ENCODE measurements at places on chromosomes 1 and 21.

DNA sequence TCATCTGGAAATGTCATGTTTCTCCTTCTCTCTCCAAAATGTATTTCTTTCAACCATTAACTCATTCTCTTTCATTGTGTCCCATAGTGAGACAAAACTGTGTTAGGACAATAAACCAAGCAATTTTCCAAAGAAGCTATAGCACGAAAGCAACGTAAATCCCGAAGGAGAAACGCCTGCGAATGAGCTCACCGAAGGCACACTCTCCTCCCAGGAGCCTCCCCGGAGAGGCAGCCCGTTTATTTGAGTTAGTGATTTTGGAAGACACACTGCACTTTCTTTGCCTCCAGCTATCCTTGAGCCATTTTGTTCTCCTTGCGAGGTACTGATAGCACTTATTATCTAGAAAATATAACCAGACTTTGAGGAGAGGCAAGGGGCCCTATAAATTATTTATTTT, 41.2 kb downstream of the RSPH1 start:
- no peak for DNase-seq

DNA sequence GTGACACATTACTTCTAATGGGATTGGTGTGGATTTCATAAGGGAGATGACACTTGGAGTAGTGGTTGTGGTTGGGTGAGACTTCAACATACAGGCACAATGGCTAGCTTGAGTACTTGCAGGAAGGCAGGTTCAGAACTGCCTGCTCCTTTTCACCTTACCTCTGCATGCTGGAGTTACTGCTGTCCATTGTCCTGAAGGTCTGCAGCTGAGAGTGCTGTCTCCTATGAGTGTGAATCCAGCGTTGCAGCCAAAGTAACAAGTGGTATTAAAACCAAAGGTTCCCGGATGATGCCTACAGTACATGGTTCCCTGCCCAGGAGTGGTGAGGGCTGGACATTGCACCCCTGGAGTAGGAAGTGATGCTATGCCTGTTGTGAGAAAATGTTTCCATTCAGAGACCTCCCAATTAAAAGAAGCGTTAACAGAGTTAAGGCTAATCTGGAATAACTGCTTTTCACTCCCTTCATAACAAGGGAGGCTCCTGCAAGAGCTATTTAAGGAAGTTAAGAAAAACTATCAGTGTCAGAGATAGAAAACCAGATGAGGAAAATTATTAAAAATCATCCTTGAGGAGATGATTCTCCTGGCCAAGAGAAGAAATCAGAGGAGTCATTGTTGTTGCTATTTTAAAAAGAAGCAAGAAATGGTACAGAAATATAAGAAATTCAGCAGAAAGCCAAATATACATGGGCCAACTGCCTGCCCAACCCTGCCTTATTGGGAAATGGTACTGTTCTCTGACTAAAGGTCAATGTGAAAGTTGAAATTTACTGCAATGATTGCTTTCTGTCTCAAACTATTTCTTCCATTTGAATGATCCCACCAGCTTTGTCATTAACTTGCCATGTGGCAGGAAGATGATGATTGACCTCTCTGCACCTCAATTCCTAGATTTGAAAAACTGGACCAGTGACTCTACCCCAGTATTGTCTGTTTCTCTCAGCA, 9.8 kb upstream of the F5 start:
- DNase-seq: peak; percentile 6

DNA sequence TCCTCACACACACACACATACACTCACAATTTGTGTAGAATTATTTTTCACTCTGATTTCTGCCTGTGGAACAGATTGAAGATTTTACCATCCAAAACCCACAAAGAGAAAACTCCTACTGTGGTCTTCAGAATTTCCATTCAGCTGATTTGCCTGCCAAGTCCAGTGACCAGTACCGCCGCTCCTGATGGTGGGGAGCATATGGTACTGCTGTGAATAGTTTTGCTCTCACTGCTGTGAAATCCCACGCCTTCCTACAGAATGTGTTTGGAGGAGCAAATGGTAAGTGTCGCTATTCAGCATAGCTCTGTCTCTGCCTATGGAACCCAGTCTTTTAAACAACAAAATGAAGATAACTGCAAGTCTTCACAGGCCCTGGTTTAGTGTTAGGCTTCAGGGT, 629.5 kb downstream of the LMO4 start:
- no peak for DNase-seq

DNA sequence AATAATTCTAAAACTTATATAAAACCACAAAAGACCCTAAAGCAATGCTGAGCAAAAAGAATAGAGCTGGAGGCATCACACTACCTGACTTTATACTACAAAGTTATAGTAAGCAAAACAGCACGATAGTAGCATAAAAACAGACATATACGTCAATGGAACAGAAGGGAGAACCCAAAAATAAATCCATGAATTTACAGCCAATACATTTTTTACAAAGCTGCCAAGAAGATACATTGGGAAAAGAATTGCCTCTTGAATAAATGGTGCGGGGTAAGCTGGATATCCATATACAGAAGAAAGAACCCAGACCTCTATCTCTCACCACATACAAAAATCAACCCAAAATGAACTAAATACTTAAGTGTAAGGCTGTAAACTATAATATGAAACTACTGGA, 51.3 kb upstream of the KRTAP11-1 start:
- DNase-seq: no peak

- DNase-seq: no peak
Observed at GRCh38 chr1:175678471-175678870, 64.9 kb downstream of the TNR start.

GRCh38 chr1:230794431-230794830, 47.2 kb downstream of the CAPN9 start:
- DNase-seq: no peak

DNA sequence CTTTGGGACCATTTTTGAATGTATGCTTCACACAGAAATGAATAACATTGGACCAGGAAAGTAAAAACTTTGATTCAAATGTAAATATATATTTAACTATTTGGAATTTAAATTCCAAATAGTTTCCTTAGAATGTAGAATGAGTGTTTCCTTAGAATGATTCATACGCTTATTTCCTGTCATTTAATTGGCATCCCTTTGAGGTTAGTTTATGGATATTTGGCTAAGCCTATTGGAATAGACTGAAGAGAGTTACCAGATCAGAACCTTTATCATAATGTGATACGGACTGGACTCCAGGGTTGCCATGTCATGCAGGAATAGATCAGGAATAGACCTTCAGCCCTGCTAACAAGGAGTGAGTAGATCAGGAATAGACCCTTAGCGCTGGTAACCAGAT, 133.1 kb downstream of the TNNI3K start:
- no peak for DNase-seq

GRCh38 chr21:31938330-31939301, 65.8 kb downstream of the HUNK start:
- no peak for DNase-seq

DNA sequence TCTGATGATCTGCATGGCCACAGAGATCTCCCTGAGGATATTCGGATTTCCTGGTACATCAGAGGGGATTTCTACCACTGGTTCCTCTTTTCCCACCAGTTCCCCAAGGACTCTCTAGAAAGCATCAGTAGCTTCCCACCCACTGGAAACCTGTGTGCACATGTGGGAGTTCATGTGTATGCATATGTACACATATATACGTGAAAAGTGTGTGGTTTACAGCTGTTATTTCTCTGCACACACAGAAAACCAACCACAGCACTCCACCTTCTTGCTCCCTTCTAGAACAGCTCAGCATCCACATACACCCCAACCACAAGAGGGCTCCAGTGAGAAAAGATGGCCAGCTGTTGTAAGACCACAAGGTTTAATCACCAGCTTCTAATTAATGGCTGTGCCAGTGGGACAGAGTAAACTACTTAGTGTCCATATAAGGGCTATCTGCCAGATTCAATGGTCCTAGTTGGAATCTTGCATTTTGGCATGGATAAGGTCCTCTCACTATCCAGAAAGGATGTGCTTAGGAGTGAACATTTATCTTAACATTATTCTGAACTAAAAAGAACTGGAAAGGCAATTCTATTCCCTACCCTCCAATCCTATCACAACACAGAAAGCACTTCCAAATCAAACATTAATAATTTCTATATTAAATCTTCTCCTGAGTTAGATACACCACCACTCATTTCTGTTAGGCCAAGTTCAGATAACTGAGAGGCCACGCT, 24.1 kb downstream of the GPR3 start:
- peak; percentile 56 for DNase-seq

DNA sequence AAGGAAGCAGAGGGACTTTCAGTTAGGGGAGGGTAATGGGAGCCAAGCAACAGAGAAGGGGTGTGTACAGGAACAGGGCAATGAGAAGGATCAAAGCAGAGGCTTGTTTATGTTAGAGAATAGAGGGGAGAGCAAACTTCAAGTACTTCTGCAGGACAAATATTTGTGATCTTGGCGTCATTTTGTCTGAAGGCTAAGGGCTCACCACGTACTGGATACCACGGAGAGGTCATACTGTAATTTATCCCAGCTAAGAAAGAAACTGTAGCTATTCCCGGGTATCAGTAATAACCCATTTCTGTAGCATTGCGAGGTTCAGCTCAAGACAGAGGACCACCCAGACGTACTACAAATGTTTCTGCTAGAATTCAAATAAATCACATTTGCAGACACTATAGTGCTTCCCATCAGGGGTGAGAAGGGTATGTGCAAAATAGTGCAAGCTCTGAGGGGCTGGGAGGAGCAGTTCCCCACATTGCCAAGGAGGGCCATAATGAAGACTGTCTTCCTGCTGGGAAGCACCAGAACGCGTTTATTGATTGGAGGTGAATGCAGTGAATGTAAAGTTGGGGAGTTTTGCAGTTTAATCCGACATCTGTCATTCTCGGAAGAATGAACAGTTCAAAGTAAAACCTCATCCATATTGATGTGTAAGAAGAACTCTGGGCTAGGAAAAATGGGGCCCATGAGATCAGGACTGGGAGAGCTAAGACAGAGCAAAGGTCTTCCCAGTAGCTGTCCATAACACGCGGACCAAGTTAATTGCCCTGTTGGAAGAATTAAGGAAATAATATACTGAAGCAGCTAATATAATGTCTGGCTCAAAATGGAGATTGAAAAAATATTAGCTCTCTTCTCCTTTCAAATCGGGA, 136.9 kb downstream of the RWDD3 start:
- DNase-seq: no peak

- no peak for DNase-seq
Observed at GRCh38 chr1:116470671-116471070, 97.6 kb downstream of the ATP1A1 start.

- no peak for DNase-seq
Observed at GRCh38 chr21:34697826-34698225, 29.0 kb downstream of the CLIC6 start.

DNA sequence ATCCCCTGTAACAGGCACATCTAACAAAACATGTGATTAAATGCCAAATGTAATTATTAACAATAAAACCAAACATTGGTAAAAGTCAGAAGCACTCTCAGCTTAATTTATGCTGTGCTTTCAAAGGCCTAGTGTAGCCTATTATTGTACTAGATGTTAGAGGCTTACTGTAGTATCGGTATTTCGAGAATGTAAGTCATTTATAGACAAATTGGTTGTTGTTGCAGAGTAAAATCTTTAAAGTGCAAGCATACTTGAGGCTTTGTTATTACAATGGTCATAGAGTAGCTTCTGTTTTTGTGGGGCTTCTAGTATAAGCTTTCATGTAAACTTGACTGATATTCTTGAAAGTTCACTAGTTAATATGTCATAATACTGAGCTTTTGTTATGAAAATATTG, 965.8 kb downstream of the PLA2G4A start:
- no peak for DNase-seq

GRCh38 chr21:36325373-36326010, 5.5 kb downstream of the MORC3 start:
- DNase-seq: no peak

DNA sequence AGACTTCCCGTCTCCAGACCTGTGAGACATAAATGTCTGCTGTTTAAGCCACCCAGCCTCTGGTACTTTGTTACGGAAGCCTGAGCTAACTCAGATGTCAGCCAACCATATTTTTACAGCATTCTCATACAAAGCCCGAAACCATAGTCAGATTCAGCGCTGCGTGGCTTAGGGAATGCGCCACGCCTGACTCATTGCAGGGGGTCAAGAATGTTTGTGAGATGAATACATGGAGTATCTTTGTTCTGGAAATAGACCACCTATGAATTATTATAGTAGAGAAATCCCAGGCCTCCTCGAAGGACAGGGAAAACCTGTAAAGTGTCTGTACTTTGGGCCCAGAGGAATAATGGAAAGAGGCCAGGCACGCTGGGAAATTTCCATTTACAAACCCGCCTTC, 434.8 kb downstream of the CAMTA1 start:
- no peak for DNase-seq

DNA sequence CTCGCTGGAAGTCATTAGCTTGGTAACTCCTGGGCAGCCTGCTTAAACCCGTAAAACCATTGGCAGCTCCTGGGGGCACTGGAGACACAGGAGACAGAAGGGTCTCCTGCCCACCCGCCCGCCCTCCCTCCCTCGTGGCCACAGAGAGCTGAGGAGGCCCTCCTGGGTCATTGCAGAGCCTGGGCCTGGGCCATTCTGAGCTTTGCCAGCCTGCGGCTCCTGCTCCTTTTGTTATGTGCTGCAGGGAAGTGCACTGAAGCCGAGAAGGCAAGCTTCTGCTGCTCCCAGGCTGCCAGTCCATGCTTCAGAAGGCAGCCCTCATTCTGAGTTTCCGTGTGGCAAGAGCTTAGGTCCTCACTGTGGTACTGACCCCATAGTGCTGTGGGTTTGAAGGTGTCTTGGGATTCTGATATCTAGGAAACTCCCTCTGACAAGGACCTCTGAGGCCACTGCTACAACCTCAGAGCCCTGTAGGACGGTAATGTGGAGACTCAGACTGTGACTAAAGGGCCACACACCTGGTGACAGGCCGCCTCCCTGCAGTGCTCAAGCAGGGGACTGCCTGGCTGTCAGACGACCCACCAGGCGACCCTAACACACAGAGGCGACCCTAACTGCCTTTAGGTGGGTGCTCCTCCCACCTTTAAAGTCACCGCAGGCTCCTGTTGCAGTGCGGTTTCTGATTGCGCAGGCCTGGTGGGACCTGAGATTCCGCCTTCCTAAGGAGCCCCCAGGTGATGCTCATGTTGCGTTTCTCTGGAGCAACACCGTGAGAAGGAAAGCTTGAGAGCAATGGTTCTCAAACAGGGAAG, 118.7 kb downstream of the IER5 start:
- no peak for DNase-seq

DNA sequence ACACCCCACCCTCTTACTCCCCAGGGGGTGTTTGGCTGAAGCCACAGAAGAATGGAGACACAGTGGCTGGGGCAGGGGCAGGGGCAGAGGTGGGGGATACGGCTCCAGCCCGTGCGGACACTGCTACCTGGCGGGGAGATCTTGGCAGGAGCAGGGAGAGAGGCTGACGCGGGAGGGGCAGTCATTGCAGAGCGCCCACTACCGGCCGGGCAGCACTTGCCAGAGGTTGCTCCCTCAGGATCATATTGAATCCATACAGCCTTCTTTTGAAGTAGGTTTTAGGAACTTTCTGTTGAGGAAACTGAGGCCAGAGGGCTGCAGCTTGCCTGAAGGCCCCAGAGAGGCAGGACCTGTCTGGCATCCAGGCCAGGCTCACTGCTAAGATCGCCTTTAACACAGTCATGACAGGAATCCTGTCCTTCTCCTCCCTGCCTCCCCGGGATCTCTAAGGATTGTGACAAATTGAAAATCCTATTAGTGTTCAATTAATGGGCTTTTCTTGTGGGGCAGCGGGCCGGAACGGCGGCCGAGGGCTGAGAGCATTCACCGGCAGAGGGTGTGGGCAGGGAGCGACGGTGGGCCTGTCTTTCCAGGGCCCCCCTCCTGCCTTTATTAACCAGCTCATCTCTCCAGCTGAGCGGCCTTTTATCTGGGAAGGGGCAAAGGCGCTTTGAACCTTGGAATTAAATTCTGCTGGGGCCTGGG, 65.5 kb upstream of the WNT4 start:
- DNase-seq: no peak

GRCh38 chr1:209512821-209513220, 70.7 kb upstream of the CAMK1G start:
- DNase-seq: no peak

- DNase-seq: no peak
Observed at GRCh38 chr1:76944942-76945341, 77.7 kb downstream of the ST6GALNAC5 start.
